ENCODE measurements at places on chromosomes 11 and 22. TPM values are rescaled to one million over a fixed set of nuclear protein-coding genes. Genes with fewer than 3 reads are reported as not detected.

DNA sequence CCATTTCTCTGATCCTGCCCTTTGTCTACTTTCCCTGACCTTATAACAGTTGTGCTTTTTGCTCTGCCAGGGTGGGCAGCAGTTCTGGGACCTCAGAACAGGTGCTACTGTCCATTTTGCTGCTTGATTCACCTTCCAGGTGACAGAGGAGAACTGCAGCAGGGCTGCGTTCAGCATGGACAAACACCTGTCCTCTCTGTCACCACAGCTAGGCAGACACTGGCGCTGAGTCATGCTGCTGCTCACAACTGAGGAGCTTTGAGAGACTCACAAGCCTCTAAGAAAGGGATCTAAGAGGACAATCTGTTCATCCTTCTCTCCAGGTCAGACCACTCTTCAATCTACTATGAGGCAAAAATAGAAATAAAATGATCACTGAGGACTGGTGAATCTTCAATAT lies 1144.5 kb upstream of the CCDC90B start:
- no peak for DNase-seq

DNA sequence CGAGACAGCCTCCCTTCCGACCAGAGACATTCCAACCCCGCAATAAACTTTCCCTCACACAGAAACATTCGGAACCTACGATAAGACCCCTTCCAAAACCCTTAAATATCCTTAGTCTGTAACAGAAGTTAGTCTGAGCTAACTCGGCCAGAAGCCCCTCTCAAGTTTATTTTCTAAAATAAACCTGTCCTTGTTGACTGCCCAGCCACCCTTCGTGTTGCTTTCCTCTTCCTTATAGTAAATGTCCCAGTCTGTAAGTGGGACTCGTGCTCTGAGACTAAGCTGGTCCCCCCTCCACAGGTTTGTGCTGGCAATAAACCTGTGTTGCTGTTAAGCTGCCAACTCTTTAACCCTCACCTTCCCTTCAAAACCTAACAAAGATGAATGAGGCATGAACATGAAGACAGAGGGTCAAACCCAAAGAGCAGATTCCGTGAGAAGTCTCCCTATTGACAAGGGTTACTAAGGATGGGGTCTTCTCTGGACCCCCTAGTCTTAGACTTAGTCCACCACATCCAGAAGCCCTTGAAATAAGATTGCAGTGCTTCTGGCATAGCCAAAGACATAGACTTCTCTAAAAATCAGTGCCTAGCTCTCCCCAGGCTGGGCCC lies 18.2 kb downstream of the MIF start:
- no peak for DNase-seq

- no peak for DNase-seq
Observed at GRCh38 chr11:130779943-130780342, 136.3 kb downstream of the SNX19 start.

- DNase-seq, result no peak
Observed at GRCh38 chr11:111632516-111633220, 30.4 kb downstream of the SIK2 start.

DNA sequence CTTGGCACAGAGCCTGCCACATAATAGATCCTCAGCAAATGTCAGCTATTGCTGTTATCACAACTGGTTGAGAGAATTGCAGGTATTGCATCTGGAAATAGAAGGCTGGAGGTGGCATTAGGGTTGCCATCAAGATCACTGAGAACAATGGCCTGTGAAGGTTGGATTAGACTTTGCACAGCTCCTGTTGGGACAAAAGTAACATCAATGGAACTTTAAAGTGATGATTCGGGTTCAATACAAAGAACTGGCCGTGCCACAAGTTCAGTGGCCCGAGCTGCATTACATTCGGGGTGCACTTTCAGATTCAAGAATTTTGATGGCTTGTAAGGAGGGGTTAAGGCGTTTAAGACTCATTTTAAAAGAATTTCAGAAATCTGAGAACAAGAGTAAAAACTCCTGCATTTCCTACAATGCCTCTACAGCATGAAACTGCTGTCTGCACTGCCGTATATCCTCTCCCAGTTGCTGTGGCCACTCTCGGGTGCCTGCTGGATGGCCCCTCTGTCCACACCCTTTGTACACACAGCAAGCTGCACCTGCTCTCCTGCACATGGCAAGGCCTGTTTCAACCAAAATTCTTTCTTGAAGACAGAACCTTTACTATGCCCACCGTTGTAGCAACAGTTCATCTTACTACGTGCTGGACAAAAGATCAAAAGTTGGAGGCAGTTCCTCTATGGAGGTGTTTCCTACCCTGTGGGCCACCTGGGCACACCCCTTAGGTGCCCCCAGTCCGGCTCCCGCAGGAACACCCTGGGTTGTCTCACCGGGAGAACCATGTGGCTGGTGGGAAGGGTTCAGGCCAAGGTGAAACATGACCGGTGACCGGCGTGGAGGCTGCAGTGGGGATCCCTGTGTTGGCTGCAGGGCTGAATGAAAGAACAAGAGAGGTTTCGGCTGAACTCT lies 17.5 kb upstream of the SHANK2 start:
- DNase-seq, result no peak

GRCh38 chr11:69852056-69852455 lies 32.8 kb upstream of the FGF3 start:
- no peak for DNase-seq

DNA sequence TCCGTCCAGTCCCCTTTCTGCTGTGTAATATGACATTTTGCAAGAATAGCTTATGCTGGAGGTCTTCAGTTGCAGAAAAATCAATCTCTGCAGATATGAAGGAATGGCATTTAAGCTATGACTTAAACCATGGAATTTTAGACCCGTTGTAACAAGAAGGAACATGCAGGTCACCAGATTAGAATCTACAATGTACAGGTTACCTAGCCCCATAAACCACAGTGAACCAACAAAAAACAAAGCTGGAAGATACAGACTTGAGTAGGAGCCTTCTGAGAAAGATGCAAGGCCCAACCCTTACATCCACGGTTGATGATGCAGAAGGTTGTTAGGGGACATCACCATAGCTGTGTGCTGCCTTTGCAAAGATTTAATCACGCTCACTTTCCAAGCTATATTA lies 132.5 kb downstream of the WT1 start:
- no peak for DNase-seq

DNA sequence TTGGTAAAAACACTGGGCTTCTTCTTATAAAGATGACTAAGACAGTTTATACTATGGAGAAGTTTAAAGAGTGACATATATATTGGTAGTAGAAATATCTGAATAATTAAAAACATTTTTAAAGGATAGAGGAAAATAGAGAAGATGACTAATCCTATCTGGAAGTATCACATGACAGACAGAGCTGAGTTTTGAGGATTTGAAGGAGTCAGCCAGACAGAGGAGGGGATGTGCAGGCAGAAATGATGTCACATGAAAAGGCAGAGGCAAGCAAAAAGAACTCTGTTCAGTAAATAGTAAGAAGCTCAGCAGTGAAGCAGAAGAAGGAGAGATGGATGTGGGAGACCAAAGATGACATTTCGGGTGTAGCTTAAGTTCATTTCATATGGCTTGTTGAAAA lies 1.6 kb downstream of the OR10A2 start:
- no peak for DNase-seq

DNA sequence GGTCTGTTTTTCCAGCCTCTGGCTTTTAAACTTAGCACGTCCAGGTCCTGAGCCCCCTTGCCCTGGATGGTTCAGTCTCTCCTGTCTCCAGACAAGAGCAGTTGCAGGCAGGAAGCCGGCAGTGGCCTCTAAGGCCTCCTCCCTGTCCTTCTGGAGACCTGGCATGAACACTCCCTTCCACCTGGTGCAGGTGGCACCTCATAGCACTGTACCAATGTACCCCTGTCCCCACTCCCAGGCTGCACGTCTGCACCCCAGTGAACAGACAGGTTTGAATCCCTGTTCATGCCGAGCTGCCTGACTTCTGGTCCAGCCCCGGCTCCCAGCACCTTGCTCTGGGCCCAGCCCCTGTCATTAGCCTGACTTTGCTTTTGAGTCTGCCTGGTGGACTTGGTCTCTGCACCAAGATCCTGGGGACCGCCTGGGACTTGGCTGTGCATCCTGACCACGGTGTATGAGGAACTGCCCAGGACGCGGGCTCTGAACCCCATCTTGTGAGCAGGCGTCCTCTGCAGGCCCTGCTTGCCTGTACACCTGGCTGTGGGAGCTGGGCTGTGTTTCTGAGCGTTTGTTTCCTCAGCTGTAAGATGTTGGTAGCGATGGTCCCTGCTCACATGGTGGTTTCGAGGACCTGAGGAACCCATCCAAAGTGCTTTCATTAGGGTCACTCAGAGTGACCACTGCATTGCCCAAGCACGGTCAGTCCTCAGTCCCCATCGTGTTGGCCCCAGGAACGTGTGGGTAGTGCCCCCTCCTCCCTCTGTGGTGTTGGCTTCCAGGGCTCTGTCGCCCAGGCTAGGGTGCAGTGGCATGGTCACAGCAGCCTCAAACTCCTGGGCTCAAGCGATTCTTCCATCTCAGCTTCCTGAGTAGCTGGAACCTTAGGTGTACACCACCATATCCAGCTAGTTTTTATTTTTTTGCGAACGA lies 75.0 kb upstream of the SHANK2 start:
- no peak for DNase-seq

GRCh38 chr22:23313791-23314567 lies 133.7 kb downstream of the BCR start:
- no peak for DNase-seq

DNA sequence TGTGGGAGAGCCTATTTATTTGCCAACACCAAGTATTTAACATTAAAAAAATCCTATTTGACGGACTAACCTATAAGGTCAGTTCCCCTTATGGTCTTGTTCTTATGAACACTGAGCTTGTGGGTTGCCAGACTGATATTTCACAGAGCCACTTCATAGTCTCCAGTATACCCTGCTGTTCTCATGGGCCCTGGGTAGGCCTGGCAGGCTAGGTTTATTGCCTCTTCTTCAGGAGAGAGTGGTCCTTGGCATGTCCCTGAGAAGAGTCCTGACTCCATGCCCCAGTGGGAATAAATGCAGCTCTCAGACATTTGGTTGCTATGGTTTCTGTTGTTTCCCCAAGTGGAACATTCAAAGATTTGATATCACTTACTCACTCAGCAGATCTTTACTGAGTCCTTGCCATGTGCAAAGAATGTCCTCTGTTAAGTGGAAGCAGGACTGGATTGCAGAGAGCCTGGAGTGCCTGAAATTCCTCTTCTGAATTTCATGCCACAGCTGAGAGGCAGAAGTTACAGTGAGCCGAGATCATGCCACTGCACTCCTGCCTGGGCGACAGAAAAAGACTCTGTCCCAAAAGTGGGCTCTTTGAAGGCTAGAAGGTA lies 15.7 kb downstream of the SLC5A1 start:
- DNase-seq, result no peak

GRCh38 chr11:119727523-119728151 lies 1.4 kb downstream of the NECTIN1 start:
- DNase-seq, result peak; percentile 51

GRCh38 chr11:126371595-126371994 lies 16.1 kb downstream of the ST3GAL4 start:
- DNase-seq, result no peak

DNA sequence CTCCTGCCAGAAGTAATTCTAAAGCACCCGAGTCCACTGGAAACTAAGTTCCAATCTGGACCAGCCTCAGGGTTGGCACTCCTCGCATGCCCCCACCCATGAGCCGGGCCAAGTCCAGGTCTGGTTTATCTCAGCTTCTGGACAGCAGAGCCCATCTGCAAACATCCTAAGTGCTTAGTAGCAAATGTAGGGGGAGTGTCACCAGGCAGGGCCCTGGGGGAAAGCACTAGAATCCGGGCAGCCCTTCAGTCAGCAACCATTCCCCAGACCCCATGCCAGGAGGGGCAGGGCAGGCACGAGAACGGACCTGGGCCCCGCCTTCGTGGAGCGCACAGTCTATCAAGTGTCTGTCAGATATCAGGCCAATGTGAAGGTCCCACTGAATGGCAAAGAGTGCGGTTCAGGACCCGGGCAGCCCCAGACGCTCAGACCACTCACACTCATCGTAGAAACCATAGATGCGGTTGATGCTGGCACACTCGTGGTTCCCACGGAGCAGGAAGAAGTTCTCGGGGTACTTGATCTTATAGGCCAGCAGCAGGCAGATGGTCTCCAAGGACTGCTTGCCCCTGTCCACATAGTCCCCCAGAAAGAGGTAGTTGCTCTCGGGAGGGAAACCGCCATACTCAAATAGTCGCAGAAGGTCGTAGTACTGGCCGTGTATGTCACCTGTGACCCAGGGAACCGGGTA lies 1.3 kb downstream of the PPP1CA start:
- no peak for DNase-seq

GRCh38 chr11:111157571-111157970 lies 88.0 kb upstream of the POU2AF2 start:
- DNase-seq, result no peak

DNA sequence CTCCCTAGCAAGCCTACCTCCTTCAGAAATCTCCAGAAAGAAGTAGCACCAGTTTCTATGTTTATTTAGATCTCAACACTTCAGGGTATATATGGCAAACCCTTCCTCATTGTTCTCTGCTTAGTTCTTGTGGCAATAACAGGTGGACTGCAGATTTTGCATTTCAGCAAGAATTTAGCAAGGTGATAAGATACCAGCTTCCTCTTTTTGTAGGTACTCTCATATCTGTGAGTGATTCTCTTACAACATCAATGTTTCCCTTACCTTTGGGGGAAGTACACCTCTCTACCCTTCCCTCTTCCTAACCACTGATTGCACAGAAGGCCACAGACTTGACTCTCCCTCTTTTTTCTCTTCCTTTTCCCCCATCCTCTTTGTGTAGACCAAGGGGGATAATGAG lies 230.9 kb upstream of the SESN3 start:
- no peak for DNase-seq

DNA sequence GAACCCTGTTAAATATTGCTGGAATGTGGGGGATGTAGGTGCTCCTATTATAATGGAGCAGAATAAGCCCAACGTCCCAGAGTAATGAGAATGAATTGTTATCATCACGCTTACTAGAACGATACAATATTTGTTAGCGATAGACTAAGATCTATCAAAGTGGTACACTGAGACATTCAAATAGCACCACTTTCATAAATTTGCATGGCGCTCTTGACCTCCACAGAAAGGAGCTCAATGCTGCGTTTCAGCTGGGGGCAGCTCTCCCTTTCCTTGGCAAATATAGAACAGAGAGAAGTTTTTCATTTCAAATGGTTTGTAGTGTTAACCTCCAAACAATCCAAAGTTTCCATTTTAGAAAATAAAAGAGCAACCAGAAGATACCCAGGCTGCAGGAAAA lies 38.2 kb upstream of the BLID start:
- no peak for DNase-seq

DNA sequence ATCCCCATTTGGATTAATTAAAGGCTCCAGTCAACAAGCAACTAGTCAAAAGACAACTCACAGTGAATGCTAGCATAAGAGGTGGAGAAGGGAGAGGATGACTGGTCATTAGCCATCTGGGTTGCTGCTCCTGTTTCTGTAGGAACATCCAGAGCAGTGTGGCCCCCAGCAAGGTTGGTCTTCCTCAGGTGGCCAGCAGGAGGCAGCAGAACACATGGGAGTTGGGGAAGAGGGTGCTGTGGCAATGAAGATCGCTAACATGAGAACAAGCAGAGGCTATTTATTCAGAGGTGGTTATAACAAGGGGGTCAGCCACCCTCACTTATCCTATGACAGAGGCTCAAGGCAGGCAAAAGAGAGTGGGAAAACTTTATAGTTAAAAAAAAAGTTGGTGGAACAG lies 21.3 kb downstream of the IZUMO1R start:
- peak; percentile 67 for DNase-seq

GRCh38 chr11:134293119-134294113 lies 17.2 kb downstream of the GLB1L3 start:
- no peak for DNase-seq

GRCh38 chr11:69705901-69706787 lies 2.3 kb upstream of the FGF19 start:
- no peak for DNase-seq

Gene CCDC87
- total RNA-seq, result 0.51 TPM

Gene FAT3
- total RNA-seq, result 80.6 TPM

Gene OR52N4
- total RNA-seq, result not detected

Gene PRMT3
- 11.2 TPM for total RNA-seq

Gene ZNF214
- 1.8 TPM for total RNA-seq

Data from glutamatergic neuron (in vitro differentiated cells).